Stimulated activated CD4-positive, alpha-beta T cell treated with anti-CD3 and anti-CD28 coated beads, Interleukin-12 subunit alpha, Interleukin-12 subunit beta, amount 100 ng/mL, for 24 hours (primary cell): ENCODE measurements at places on chromosomes 4 and X.

GRCh38 chrX:150063138-150063518 lies 124.8 kb upstream of the EOLA2 start:
- no peak for DNase-seq

DNA sequence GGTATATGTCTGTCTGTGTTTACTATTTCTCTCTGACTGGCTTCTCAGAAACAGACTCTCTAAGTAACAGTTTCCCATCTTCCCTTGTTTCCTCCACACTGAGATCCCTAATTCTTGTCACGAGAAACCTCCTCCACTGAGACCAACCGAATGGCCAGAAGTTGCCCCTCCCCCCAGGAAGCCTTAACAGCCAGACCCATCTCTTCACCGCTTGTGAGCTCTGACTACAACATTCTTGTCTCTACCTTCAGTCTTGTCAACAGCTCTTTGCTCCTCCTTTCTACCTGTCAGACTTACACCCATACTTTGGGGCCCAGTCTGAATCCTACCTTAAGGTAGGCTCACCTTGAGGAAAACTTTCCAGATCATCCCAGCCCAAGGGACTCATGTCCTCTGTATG lies 90.8 kb downstream of the NHSL2 start:
- no peak for DNase-seq

- DNase-seq = no peak
These were observed 153.2 kb upstream of the RPL34 start for GRCh38 chr4:108466936-108467902.

- DNase-seq = no peak
These were observed 637.9 kb downstream of the ADGRL3 start for GRCh38 chr4:61838072-61838471.
